Stimulated activated CD8-positive, alpha-beta memory T cell treated with anti-CD3 and anti-CD28 coated beads, Interleukin-2, amount 100 ng/mL, for 1 hour (primary cell): ENCODE measurements at places on chromosomes 5 and 9.

DNA sequence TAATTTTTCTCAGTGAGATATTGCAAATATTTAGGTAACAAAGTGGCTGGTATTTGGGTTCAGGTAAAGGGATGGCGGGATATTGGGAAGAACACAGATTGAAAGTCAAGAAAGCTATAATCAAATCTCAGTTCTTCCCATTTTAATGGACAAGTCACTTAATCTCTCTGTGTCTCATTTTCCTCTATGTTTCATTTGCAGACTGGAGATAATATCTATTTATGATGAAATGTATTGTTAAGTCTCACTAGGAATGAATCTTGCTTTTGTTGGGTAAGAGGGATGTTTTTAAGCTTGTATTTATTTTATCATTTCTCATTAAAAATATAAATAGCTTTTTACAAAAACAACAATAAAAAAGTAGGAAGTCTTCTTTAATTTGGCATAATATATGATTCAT lies 175.4 kb downstream of the ISL1 start:
- DNase-seq: no peak

GRCh38 chr5:10667431-10668057 lies 93.5 kb downstream of the DAP start:
- DNase-seq: no peak

GRCh38 chr5:115857626-115858349 lies 16.1 kb downstream of the AP3S1 start:
- no peak for DNase-seq

GRCh38 chr5:180640861-180641565 lies 8.4 kb downstream of the FLT4 start:
- DNase-seq: no peak

DNA sequence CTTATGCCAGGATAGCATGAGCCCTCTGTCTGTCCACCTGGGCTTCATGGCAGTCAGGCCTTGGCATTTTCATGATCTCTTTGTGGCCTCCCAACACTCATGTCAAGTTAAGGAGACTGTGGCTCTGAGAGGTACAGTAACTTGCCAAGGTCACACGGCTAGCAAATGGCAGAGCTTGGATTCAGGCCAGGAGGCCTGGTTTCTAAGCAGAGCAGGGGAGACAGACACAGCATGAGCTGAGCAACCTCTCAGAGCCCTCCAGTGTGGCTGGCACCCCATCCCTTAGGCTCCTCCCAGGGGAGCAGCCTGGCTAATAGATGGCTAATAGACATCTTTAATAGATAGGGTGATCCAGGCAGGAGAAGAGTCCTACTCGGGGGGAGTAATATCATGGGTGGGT lies 4.1 kb downstream of the SYNPO start:
- DNase-seq: no peak

GRCh38 chr5:43161244-43161643 lies 30.8 kb upstream of the NIM1K start:
- DNase-seq: no peak

DNA sequence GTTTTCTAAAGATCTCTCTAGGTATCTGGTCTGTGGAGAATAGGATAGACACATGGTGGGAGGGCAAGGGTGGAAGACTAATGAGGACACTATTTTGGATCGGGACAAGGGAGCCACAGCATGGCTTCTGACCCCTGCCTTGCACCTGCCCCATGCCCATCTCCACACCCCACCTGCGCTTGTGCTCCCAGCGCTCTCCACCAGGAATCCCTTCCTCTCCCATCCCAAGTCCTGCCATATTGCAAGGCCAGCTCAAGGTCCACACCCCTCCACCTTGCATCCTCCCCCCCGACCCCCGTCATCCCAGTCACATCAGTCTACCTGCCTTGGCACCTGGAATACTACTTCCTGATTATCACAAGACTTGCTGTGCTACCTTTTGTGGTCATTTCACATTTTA lies 44.2 kb upstream of the RETREG1 start:
- no peak for DNase-seq

DNA sequence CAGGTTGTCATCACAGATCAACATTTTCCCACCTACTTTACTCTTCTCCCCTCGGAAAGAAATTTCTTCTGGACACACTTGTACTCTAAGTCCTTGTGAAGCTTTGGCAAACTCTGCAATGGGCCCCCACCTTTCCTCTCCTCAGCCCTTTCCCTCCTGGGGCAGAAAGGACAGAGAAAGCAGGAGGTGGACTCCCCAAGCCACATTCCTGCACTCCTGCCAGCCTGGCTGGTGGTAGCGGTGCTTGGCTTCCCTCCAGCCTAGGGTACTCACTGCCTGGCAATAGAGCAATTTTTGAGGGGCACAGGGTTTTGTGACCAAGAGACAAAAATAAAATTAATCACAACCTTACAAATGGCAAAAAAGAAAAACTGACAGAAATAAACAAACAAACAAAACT lies 451.4 kb downstream of the ZSWIM6 start:
- no peak for DNase-seq

GRCh38 chr9:137592767-137593166 lies 2.5 kb upstream of the ZMYND19 start:
- DNase-seq: no peak

- DNase-seq: no peak
Observed at GRCh38 chr5:54063817-54064216, 246.6 kb downstream of the ARL15 start.

DNA sequence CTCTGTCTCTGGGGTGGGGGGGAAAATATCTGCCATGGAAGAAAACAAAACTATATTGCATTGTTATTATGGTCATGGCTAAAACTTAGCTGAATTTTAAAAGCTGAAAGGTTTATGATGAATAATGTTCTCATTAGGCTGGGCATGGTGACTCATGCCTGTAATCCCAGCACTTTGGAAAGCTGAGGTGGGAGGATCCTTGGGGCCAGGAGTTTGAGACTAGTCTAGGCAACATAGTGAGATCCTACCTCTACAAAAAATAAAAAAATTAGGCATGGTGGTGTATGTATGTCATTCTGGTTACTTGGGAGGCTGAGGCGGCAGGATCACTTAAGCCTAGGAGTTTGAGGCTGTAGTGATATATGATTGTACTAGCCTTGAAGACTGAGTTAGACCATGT lies 44.5 kb downstream of the IPO11 start:
- DNase-seq: no peak

DNA sequence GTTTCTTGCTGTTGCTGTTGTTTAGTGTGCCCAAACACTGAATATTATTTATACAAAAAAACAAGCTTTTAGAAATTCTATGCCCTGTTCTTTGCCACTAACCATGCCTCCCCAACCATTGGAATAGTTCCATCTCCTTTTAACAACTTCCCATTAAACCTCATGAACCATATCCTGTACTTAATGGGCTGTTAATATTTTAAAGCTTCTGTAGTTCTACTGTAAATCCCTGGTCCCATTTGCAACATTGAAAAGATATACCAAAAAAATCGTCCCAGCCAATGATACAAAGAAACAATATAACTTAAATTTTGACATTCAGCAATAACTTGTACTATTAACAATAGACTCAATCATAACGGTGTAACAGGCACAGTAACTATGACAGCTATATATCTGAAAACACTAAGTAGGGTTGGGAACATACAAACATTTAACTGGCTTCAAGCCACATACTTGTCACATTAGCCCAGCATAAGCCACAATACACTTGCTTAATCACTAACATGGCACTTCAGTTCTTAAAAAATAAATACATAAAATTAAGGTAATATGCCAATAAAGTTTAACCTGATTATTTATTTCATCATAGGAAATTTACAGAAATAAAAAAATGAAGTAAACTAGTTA lies 86.1 kb downstream of the ADAMTS6 start:
- no peak for DNase-seq

- no peak for DNase-seq
Observed at GRCh38 chr5:115313052-115313451, 16.6 kb upstream of the CCDC112 start.

- no peak for DNase-seq
Observed at GRCh38 chr9:134623258-134624066, 18.1 kb upstream of the COL5A1 start.

GRCh38 chr5:99586878-99587277 lies 658.1 kb upstream of the CHD1 start:
- DNase-seq: no peak

DNA sequence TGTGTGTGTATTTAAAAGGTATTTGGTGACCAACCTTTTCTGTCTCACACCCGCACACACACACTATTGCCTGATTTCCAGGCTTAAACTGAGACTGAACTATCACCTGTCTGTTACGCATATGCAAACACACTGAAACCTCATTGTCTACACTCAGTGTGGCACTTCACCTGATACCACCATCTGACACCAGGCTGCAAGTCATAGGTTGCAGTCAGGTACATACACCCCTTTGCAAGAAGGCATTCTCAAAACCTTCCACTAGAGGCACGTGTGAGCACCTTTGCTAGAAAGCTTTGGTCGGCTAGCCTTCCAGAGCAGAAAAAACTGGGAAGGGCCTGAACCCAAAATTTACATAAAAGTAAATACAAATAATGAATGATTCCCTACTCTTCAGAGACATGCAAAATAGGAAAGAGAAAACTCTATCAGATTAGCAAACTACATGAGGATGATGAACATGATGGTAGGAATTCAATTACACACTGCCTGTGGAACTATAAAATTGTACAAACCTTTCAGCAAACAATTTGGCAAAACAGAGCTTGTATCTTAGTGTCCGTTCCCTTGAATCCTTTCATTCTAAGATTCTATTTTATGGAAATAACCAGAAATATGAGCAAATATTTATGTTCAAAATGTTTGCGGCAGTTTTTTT lies 5.9 kb upstream of the FOXD1 start:
- no peak for DNase-seq

- no peak for DNase-seq
Observed at GRCh38 chr5:78497573-78498533, 137.4 kb downstream of the SCAMP1 start.

DNA sequence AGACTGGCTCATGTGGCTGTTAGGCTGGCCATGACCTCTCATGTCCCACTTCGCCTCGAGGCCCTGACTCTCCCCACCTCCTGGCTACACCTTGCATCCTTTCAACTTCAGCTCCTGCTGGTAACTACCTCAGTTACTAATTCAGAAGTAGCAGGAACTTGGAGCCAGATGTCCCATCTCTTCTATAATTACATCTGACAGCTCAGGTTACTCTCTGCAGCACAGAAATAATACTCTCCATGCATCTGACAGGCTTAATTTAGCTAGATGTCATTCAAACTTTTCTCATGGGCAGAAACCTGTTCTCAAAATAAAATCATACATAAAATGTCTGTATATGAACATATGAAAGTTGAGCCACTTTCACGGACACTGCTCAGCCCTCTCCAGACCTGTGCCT lies 92.2 kb upstream of the IL33 start:
- DNase-seq: no peak

GRCh38 chr9:134564431-134565170 lies 77.0 kb upstream of the COL5A1 start:
- no peak for DNase-seq

DNA sequence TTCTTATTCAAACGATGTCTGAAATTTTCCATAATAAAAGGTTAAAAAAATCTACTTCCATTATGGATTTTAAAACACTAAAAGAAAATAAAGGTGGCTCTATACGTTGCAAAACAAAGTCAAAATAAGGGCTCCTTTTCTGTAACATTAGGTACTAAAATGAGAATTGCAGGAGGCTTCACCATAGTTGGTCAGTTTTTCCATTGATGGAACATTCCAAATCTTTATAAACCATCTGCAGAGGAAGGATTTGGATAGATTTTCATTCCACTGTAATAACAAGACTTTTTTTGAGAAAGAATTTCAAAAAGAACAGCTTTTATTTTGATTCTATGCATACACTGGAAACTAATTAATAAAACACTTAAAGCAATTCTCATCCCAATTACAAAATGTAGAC lies 145.6 kb downstream of the LURAP1L start:
- no peak for DNase-seq

- DNase-seq: no peak
Observed at GRCh38 chr9:125529589-125530515, 177.2 kb downstream of the MAPKAP1 start.

GRCh38 chr9:5562806-5563416 lies 52.6 kb downstream of the PDCD1LG2 start:
- no peak for DNase-seq

DNA sequence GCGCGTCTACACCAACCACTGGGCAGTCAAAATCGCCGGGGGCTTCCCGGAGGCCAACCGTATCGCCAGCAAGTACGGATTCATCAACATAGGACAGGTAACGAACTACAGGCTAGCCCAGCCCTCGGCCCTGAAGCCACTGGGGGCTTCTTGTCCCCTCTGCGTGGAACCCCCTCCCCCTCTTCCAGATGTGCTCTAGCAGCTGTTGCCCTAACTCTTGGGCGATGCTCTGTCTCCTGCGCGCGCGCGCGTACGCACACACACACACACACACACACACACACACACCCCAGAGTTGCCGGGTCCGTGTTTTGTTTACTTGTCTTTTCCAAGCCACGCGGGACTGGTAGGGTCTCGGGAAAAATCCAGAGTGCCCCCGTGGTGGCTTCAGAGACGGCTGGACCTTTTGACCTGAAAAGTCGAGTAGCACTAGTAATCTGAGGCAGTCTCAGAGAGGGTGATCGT lies 836 bp downstream of the PCSK5 start:
- no peak for DNase-seq

DNA sequence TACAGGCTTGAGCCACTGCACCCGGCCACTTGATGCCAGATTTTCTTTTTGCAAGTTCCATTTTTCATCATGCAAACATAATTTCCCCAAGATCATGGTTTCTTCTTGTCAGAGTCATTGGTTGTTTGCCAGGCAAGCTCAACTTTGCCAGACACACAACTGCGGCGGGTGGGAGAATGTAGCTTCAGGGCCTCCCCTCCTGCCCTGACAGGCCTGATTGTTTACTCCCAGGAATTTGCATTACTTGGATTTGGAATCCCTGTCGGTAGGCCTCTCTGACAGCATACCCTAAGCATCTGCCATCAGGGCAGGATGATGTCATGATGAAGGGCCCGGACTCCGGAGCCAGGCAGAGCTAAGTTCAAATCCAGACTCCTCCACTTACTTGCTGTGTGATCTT lies 15.1 kb downstream of the RPS14 start:
- no peak for DNase-seq
